ENCODE measurements at places on chromosomes 6 and 20. TPM values are rescaled to one million over a fixed set of nuclear protein-coding genes. Genes with fewer than 3 reads are reported as not detected.

Gene FAM184A
- 0.50 TPM for total RNA-seq

Gene FAM217A
- total RNA-seq, result not detected

Gene TLDC2
- 0.15 TPM for total RNA-seq

Gene SGK2
- not detected for total RNA-seq

Gene SLPI
- not detected for total RNA-seq

Gene DDO
- 0.66 TPM for total RNA-seq

Gene SLC25A27
- total RNA-seq, result 9.9 TPM

Gene SH3BGRL2
- total RNA-seq, result 3.1 TPM

Gene ADGRF5
- under 0.01 TPM for total RNA-seq

Gene SLC2A10
- 90.1 TPM for total RNA-seq

Gene FAXC
- 0.66 TPM for total RNA-seq

Gene PTPRA
- total RNA-seq, result 36.2 TPM

Gene SLC44A4
- total RNA-seq, result not detected

Gene FAM83C
- total RNA-seq, result not detected

Gene GLO1
- 96.9 TPM for total RNA-seq

Gene SMOC2
- total RNA-seq, result not detected

Gene IRF4
- total RNA-seq, result under 0.01 TPM

Gene SEMG1
- total RNA-seq, result not detected

Gene PSMB8
- total RNA-seq, result 54.6 TPM
